Stimulated activated CD4-positive, alpha-beta T cell treated with anti-CD3 and anti-CD28 coated beads, Interleukin-12 subunit alpha, Interleukin-12 subunit beta, amount 100 ng/mL, for 4 hours (primary cell): ENCODE measurements at places on chromosomes 6 and 20.

DNA sequence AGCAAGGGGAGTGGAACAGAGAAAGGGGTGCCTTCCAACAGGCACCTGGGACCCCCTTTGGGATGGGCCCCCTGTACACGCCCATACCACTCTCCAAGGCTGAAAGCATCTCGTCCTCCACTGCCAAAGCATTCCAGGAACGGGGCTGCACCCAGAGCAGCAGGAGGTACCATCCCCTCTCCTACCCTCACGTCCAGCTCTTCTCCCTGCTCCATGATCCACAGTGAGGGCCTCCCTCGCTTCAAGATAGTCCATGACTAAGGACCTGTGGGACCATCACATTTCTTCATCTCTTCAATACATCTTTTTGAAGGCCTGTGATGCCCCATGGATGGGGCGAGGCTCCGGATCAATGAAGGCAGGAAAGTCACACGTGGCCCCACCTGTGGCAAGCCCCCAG is 209.9 kb downstream of the ANKRD60 start:
- no peak for DNase-seq

DNA sequence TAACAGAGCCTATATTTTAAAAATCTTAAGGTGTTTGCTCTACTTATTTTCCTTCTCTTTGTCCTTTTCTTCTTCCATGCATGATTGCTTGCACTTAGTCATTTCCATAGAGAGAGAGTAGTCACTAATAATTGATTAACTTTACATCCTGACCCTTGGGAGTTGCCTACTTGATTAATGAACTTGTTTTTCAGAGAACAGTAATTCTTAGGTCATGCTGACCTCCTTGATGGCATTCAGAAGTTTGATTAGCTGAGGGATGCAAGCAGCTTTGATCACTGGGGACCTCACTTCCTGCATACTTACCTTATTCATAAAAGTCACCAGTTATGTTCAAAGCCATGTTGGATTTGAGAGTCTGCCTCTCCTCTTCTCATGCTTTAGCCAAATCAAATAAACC is 715.6 kb upstream of the ID4 start:
- DNase-seq = no peak

DNA sequence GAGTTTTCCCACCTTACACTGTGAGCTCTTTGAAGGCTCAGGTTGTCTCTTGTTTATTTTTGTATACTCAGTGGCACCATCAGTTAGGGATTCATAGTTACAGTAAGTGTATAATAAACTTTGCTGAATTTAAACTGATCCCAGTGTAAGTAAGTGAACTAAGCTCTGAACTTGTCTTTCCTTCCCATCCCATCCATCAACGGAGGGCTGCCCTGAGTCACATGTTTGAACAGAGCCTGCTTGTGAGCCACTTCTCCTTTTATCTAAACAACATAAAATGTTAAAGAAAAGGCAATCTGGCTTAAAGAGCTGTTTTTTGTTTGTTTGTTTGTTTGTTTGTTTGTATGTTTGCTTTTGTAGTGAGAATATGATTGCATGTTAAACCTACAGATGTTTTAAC is 185.7 kb upstream of the MARCKS start:
- no peak for DNase-seq

- DNase-seq = no peak
These were observed 79.0 kb upstream of the TMEM170B start for GRCh38 chr6:11458509-11458908.

- no peak for DNase-seq
These were observed 193.3 kb downstream of the CLIC5 start for GRCh38 chr6:45822246-45822812.

- no peak for DNase-seq
These were observed 109.0 kb downstream of the HFE start for GRCh38 chr6:26195924-26196845.

- DNase-seq = no peak
These were observed 757.0 kb upstream of the MMS22L start for GRCh38 chr6:98039904-98040607.

DNA sequence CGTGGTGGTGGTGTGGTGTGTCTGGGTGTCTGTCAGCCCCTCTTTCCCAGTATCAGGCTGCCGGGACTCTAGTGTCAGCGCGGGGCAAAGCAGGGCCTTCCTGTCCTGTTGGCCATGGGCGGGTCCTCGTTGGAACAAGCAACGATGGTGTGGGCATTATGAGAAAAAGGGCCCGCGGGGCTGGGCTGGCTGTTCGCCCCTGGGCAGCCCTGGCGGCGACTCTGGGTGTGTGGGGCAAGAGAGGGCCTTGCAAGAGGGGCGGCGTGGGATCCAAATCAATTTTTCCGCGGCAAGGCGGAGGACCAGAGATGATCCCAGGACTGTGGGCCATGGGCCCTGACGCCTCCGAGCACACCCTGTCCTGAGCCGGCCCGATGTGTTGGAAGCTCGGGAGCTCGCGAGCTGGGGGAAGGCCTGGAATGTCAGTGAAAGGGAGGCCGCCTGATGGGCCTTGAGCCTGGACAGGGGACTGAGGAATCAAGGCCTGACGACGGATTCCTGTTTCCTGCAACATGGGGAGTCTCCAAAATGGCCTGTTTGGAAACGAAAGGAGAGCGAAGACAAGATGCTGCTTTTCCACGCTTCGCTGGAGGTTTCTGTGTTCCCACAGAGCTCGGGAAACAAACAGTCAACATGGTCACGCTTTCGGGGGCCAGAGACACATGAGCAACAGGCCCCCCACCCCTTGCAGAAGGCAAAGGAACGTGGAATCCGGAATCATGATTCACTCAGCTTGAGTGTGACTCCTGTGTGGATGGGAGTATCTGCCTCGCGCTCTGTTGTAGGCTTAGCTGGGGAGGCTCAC is 364.7 kb upstream of the DEFB115 start:
- no peak for DNase-seq

DNA sequence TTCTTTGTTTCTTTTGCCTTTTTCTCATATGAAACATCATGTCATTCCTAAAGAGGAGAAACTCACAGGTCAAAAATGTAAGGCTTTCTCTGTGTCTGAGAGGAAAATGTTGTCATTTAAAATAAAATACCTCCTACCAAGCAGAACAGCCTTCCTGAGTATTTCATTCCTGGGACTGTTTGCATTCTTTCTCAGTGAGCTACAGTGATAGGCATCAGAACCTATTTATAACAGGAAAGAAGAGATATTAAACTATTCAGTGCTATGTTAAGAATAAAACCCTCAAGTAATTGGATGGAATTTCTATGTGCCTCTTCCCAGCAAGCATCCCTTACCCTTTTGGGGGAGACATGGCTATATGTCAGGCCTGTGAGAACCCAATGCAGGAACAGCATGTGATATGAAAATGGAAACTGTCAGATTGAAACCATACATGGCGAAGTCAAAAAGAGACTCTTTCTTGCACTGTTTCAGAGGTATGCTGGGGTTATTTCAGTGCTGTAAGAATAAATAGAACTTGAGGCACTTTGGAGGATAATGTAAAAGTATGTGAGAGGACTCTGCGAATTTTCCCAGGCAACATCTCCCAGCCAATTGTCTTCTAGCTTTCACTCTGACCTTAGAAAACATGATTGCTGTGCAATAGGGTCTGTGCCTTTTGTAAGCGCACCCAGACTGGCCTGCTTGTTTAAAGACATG is 133.8 kb upstream of the CCN2 start:
- DNase-seq = no peak
